Renal cortical epithelial cell (primary cell): ENCODE measurements at places on chromosomes 3 and 15.

GRCh38 chr3:33186524-33187367 is 31.9 kb downstream of the SUSD5 start:
- peak; percentile 52 for DNase-seq

GRCh38 chr15:90465930-90466567 is 63.7 kb upstream of the CRTC3 start:
- peak; percentile 24 for DNase-seq

DNA sequence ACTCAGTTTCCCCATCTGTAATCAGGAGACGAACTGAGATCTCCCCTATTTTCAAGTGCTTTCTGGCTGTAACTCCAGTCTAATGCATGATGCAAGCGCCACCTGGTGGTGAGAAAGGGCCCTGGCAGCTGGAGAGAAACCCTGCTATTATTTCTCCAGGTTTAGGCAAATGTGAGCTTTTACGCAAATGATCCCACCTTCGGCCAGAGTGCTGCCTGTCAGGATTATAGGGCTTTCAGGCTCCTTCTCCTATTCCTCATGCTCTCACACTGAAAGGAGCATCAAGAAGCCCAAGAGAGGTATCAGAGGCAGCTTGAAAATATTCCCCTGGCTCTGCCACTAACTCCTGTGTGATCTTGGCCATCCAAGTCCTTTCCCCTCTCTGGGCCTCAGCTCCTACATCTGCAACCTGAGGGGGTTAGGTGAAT is 93.9 kb upstream of the RASGRF1 start:
- peak; percentile 37 for DNase-seq

- peak; percentile 68 for DNase-seq
Observed at GRCh38 chr3:61637088-61638051, 76.0 kb downstream of the PTPRG start.

DNA sequence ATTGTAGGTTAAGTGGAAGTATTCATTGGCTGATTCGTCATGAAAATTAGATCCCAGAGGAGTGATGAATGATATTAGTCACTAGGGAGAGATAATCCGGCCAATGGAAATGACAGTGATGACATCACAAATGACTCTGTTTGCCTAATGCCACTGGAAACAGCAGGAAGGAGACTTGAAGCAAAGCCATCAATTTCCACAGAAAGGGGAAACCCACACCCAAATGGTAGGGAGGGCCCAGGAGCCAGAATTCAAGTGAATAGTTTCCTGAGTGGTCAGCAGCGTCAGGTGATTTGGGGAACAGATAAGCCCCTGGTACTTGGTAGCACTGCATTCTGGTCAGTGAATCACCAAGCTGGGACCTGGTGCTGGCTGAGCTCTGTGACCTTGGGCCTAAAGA is 3.3 kb upstream of the ADAMTS9 start:
- DNase-seq = peak; percentile 64

DNA sequence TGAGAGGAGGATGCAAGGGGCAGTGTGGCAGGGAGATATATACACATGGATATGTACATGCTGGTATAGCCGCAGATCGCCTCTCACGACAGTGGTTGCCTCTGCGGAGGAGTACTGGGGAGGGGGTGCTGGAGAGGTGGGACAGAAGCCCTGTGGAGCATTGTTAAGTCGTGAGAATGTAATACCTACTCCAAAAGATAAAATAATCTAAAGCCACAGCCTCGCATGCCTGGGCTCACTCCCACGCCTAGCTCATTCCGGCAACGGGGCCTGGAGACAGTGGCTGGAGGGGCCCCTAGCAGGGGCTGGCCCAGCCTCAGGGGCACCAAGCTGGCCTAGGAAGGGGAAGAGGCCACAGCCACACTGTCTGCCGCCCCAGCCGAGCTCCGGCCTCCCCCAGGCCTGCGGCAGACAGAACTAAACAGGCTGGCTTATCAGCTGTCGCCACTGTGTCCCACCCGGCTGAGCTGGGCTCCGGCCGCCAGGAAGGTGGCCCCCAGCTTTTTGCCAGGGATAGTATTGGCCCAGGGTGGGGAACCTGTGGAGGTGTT is 65.1 kb upstream of the LCTL start:
- no peak for DNase-seq

DNA sequence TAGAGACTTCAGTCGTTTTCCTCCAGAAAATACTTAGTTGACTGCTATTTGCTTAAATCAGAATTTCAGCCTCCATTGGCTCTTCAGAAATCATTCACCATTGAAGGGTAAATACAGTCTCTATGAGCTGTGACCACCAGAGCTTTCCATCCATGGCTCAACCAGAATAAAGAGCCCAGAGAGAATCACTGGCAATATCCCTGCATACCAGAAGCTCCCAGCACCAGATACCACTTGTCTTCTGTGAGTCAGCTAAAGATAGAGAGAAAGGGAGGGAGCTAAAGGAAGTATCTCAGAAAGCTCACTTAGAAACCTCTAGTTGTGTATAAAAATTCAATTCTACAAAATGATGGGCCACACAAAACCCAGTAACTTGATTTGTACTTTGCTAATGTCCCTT is 115.2 kb upstream of the TMCO5A start:
- peak; percentile 6 for DNase-seq

- peak; percentile 14 for DNase-seq
Observed at GRCh38 chr15:29139540-29140459, 129.8 kb downstream of the NSMCE3 start.

GRCh38 chr3:48711727-48712126 is 5.3 kb downstream of the IP6K2 start:
- no peak for DNase-seq

DNA sequence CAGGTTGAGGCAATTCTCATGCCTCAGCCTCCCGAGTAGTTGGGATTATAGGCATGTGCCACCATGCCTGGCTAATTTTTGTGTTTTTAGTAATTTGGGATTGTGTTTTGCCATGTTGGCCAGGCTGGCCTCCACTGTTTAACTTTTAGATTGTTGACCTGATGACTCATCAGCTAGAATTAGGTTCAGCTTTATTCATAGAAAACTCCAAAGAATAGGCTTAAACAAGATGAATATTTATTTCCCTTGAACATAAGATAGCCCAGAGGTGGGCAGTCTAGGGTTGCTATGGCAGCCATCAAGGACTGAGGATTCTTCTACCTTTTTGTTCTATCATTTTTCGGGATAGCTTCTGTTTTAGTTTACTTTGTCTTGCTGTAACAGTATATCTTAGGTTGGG is 99.6 kb upstream of the SELENOK start:
- DNase-seq = peak; percentile 15

- DNase-seq = no peak
Observed at GRCh38 chr15:59838900-59839299, 149.8 kb upstream of the BNIP2 start.

- no peak for DNase-seq
Observed at GRCh38 chr15:47584316-47584715, 133.0 kb upstream of the SEMA6D start.

- no peak for DNase-seq
Observed at GRCh38 chr3:67389176-67389575, 265.2 kb downstream of the SUCLG2 start.

DNA sequence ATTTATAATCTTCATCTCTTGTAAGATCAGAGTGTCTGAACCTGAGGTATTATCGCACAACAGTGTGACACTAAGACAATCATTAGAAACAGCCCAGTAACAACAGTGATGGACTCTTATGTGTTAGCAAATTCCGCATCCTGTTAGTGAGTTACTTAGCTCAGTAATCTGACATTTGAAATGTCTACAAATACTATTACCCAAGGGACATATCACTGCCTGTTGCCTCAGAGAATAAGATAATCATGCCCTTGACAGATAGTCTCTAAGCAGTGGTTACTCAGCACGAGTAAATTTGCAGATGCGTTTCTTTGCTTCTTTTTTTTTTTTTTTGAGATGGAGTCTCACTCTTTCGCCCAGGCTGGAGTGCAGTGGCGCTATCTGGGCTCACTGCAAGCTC is 13.4 kb upstream of the RTP1 start:
- DNase-seq = no peak

- no peak for DNase-seq
Observed at GRCh38 chr3:184949251-184949965, 137.4 kb downstream of the VPS8 start.

- no peak for DNase-seq
Observed at GRCh38 chr3:65919826-65920225, 118.9 kb downstream of the MAGI1 start.

DNA sequence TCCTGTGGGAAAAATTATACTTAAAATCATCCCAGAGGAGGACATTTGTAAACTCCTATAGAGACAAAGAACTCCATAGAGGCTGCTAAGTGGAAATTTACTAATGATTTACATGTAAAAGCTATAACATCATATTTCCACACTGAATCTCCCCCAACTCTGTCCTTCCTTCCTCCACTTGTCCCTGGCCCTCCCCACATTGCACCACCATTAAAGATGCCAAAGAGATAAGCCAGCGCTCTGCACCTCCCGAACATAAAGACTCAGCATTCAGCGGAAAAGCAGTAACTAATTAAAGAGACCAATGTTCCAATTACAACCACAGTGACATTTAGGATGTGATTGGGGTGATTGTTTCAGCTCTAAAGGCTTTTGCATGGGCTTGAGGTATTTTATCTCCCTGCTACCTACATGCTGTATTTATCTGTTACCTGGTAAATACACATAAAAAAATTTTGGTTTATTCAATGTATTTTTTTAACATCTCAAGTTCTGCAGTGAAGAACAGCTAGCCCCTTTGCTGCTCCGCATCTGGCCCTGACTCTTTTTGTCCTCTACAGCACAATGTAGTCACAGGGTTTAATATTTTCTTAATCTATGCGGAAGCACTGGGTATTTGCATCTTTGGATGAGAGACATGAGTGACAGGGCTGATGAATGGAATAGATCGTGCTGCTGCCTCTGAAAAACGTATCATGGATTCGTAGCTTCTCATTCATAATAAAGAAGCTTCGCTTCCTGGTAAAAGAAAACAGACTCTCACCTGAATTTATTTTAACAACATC is 35.3 kb upstream of the B3GNT5 start:
- DNase-seq = no peak

- no peak for DNase-seq
Observed at GRCh38 chr15:38540510-38540909, 24.1 kb downstream of the RASGRP1 start.

DNA sequence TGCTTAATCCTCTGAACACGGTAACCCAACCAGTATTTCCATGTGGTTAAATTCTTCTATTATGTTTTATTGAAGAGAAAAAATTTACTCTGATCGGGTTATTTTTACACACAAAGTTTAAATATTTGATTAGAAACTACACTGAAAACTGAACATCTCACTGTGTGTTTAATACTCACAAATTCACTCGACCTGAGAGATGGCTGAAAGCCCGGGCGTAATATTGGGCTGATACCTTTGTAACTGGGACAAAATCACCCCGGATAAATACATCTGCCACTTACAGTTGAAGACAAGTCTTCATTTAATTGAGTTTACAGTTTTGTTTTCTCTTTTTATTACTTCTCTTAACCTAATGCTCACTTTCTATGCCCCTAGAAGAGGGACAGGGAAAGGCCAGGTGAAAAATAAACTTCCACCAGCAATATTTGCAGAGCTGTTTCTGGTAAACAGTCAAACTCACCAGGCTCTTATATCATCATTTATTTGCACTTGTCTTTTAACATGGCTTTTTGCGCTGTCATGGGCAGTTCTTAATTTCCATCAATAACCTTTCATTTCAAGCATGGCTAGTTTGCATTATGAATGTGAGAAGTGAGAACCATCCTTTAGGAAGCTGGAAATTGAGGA is 145.6 kb upstream of the TMCO5A start:
- DNase-seq = no peak

GRCh38 chr3:37611771-37612170 is 249.9 kb upstream of the CTDSPL start:
- no peak for DNase-seq

DNA sequence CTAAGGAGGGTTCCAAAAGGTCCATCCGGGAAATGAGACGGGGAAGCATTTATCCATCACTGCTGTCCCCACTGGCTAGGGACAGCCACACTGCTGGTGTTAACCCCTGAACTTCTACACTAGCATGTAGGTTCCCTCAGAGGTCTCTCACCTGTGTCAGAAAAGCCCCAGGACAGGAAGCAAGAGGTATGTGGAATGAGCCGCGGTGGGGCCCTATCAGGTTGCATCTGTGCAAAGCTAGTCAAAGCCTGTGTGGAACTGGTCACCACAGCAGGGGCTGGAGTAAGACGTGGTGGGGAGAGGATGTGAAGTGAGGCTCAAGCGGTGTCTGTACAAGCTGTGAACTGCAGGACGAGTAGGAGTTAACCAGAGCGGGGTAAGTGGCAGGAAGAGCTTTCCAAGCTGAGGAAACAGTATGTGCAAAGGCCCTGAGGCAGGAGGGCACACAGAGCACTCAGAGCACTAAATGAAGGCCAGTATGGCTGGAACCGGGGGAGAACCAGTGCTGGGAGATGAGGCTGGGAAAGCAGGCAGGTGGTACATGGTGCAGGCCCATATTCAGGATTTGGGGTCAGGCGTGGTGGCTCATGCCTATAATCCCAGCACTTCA is 57.8 kb downstream of the MEGF11 start:
- no peak for DNase-seq

DNA sequence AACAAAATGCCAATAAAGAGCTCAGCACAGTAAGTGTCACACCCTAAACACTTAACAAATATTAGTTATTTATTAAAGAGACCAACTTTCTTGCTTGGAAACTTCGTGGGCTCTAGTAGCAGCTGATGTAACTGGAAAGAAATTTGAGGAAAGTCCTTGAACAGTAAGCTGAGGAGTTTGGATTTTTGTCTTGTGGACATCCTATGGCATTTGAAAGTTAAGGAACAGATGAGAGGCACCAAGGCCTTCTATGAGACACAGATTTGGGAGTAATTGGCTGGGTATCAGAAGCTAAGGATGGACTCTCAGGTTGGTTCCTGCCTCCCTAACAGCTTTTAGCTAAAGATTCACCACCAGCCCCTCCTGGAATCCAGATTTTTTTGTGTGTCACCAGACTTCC is 59.7 kb upstream of the FILIP1L start:
- peak; percentile 66 for DNase-seq

GRCh38 chr15:65829130-65829764 is 37.2 kb upstream of the DENND4A start:
- peak; percentile 60 for DNase-seq

- no peak for DNase-seq
Observed at GRCh38 chr3:165389653-165390052, 193.5 kb upstream of the SLITRK3 start.

DNA sequence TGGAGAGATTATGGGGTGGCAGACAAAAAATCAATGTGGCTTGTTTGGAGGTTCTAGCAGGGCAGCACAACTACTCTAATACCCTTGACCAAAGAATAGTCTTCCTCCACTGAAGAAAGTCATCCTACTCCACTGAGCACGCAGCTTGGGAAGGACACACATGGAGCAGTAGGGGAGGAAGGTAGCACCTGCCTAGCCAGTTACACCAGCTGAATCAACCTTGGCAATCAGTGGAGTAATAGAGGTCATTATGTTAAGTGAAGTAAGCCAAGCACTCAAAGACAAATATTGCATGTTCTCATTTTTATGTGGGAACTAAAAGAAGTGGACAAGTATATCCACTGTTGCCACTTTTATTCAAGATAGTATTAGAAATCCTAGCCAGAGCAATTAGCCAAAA is 555.8 kb upstream of the ALCAM start:
- no peak for DNase-seq
